HFFc6 (cell line): ENCODE measurements at places on chromosomes 2 and 18. TPM values are rescaled to one million over a fixed set of nuclear protein-coding genes. Genes with fewer than 3 reads are reported as not detected.
A peak's percentile ranks its signal among the peaks of the same experiment; 100 is the strongest.

- DNase-seq, result peak; percentile 62
These were observed 14.4 kb upstream of the STAT4 start for GRCh38 chr2:191165176-191165643.

DNA sequence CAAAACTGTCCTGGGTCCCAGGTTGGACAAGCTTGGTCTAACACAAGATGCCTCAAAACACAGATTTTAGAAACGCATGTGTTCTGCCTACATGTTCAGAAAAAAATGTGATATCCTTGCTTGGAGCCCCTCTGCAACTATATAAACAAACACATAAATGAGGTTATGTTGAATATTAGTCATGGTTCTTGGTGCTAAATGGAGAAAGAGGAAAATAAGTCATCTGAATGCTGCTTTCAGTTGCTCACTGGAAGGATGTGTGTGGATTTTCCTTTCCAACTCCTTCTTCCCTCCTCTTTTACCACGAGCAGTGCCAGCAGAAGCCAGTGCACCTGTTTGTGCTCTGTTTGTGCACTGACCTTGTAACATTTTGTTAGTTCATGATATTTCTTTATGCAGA is 85.3 kb downstream of the PIEZO2 start:
- no peak for DNase-seq

- DNase-seq, result no peak
These were observed 402.9 kb downstream of the PARD3B start for GRCh38 chr2:204948024-204948763.

DNA sequence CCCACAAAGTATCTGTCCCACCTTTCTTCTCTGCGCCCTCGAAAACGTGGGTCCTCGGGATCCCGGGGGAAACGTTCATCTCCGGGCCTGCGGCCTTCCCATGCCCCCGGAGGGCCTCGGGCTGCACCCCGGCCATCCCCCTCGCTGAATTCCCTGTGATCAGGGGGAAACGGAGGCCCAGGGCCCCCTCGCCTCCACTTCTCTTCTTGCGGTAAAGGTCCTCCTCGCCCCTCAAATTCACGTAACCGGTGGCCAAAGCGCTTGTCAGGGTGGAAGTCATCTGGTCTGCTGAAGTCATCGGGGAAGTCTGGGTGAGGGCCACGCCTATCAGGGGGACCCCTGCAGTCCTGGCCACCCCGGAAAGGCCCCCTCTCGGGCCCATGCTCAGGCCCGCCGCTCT is 12.3 kb downstream of the SFT2D3 start:
- no peak for DNase-seq

GRCh38 chr2:73250872-73251846 is 17.1 kb downstream of the CCT7 start:
- no peak for DNase-seq

- DNase-seq, result no peak
These were observed 5.4 kb downstream of the NBAS start for GRCh38 chr2:15555760-15556193.

The ANKRD30B gene
- not detected in 3 replicates for total RNA-seq

The SERPINB12 gene
- not detected in 3 replicates for total RNA-seq
